Stimulated activated CD4-positive, alpha-beta T cell treated with anti-CD3 and anti-CD28 coated beads, Interleukin-4, amount 100 ng/mL, for 1 hour (primary cell): ENCODE measurements at places on chromosomes 5 and 9.

DNA sequence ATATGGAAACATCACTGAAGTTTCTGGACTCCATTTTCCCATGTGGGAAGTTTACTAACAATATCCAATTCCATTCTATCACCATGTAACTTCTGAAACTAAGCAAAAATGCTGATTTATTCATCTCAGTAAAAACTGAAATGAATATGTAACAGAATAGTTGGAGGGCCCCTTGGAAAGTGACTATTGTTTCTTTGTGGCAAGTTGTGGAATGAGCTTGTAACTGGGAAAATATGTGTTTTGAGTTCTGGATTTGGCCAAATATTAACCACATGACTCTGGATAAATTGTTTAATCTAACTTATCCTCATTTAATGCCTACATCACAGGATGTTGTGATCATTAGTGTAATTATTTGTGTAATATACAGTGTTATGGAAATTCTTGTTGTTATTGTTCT lies 619.3 kb downstream of the TLE4 start:
- DNase-seq = no peak

GRCh38 chr5:27392716-27393115 lies 354.3 kb upstream of the CDH9 start:
- DNase-seq = no peak

DNA sequence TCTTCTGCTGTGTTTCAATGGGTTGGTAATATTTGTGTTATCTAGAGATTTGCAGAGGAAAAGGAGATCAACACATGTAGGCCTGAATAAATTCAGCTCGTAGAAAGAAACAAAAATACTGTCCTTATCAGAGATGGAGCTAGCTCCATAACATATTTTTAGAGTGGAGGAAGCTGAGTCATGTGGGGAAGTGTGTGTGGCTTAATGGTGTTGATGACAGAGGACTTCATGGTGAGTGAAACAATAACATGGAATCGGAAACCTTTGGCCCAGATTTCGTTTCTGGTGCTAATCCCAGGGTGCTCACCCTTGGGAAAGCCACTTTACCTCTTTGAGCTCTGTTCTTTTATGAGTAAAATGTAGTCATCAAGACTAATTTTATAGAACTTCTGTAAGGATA lies 825.0 kb downstream of the TLR4 start:
- DNase-seq = no peak

DNA sequence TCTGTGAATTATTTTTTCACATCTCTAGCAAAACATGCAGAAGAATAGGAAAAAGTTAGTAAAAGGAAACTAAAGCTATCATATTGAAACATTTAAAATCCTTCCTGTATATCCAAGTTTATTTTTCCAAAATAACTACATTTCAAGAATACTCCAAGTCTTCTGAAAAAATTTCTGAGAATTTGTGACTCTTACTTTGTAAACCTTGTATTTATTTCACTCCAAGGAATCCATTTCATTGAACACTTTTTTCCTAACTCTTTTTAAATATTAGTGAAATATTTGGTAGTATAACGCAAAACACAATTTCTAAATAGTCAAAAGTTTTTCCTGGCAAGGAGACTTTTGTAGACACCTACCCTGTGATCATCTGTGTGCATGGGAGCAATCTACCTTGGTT lies 19.3 kb downstream of the ECM2 start:
- no peak for DNase-seq

DNA sequence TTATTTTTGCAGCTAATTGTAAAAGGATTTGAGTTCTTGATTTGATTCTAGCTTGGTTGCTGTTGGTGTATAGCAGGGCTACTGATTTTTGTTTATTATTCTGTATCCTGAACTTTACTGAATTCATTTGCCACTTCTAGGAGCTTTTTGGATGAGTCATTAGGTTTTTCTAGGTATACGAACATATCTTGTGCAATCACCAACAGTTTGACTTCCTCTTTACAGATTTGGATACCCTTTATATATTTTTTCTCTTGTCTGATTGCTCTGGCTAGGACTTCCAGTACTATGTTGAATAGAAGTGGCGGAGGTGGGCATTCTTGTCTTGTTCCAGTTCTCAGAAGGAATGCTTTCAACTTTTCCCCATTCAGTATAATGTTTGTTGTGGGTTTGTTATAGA lies 210.8 kb downstream of the FGF10 start:
- DNase-seq = no peak

DNA sequence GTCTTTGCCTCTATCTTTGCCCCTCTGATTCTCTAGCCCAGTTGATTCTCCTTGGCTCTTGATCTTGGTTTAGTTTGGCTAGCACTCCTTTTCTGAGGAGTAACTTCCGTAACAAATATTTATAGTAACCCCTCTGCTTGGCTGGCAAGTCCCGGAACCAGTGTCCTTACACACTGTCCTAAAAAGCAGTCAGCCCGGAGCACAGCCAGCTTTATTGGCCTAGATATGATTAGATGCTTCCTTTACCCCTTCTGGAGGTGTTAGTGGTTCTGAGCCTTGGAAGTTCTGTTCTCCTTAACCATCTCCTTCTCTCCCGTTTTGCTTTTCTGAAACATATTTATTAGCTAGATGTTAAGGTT lies 17.0 kb upstream of the MSMP start:
- DNase-seq = no peak

- no peak for DNase-seq
These were observed 17.9 kb downstream of the PRLR start for GRCh38 chr5:35212122-35212982.

DNA sequence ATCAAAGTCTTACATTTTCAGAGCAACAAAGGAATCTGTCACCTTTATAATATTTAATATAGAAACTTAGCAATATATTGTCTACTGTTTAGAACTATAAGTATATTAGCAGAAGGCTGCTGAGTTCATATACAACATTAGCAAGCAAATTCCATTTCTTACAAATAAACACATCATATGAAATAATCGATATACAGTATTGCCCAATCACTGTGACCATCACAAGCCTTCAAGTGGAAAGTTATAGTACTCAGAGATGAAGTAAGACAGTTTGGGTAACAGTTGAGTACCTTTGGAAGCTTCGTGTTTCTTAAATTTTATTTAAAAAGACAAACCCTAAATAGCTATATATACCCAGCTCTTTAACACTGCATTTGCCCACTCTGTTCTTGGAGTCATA lies 135.2 kb upstream of the IRX1 start:
- no peak for DNase-seq

- DNase-seq = no peak
These were observed 232.8 kb upstream of the ZNF608 start for GRCh38 chr5:124979251-124979650.

GRCh38 chr5:155929112-155929511 lies 397.9 kb upstream of the SGCD start:
- no peak for DNase-seq

- no peak for DNase-seq
These were observed 5.4 kb upstream of the CCDC187 start for GRCh38 chr9:136309101-136309801.

- no peak for DNase-seq
These were observed 68.4 kb downstream of the PBX3 start for GRCh38 chr9:125815568-125815967.

DNA sequence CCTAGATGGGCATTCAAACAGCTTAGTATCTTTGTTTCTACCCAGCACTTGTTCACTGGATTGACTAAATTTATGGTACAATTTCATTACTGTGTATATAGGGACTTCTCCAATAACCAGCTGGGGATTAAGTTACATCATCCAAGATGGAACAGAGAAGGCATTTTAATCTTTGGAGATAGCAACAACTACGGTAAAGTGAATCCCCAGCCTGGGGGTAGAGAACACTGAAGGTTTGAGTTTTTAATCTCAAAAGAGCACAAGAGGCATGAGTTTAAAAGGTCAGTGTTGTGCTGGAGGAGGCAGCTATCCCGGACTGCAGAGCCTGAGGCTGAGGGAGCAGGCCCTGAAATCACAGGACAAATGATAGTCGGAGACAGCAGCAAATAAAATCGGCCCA lies 28.6 kb downstream of the DDX31 start:
- no peak for DNase-seq

DNA sequence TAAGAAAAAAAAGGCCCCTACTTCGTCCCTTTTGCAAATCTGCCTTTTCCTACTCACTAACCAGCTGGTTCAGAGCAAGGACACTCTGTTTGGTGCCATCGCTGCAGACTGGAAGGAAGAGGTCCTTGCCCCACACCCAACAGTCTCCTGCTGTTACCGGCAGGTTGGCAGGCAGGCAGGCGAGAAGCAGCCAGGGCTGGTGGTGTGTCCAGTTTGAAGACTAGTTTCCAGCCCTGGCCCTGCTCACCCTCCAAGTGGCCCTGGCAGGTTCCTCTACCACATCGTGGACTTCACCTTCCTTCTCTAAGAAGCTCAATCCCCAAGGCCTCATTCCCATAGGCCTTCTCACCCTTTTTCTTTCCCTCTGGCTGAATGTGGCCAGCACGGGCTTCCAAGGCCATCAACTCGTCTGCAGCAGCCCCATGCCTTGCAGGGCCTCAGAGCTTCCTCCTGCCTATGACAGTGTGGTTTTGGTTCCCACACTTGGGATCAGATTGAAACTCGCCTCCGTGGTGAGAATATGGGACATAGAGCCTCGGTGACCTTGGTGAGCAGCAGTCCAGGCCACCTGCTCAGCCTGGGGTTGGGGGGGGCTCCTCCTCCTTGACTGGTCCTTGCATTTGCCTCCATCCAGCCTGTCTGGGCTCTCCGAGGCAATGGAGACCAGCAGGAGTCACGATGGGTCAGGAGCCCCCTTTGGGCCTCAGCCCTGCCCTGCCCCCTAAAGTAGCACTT lies 22.9 kb downstream of the TGFBI start:
- DNase-seq = no peak

- DNase-seq = no peak
These were observed 176.7 kb upstream of the TBC1D2 start for GRCh38 chr9:98432134-98432533.

GRCh38 chr5:80761966-80762365 lies 107.2 kb upstream of the DHFR start:
- no peak for DNase-seq

DNA sequence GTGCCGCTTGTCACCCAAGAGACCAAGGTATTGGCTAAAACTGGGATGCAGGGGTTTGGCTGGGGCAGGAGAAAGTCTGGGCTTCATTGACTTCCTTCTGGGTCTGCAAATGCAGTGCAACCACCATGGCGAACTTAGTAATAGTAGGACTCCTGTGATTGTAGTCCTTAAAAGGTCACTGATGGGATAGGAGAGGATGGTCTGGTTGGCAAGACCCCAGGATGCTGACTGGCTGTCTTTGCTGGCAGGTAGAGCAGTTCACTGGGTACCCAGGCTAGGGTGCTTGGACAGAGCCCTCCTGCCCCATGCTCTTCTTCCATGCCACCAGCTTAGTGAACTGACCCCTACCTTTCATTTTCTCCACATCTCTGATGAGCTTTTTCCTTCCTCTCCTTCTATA lies 37.2 kb downstream of the ANGPTL2 start:
- DNase-seq = no peak

GRCh38 chr9:78746010-78746409 lies 449.1 kb downstream of the PSAT1 start:
- DNase-seq = no peak

DNA sequence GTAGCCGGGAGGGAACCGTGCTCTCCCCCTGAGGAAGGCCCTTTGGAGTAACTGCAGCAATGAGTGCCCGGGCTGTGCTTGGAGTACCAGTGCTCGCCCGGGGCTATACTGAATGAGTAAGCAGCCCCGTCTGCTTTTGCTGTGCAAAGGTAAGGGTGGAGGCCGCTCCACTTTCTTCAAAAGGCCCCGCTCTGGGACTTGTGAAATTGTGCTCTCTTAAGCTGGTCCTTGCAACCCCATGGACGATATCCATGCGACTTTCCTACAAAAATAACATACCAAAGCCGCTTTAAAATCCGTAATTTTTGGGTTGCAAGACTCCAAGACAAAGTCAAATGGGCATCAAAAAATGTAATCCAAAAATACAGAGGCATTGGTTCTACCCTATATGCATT lies 578 bp upstream of the TNFAIP8 start:
- DNase-seq = peak; percentile 56

DNA sequence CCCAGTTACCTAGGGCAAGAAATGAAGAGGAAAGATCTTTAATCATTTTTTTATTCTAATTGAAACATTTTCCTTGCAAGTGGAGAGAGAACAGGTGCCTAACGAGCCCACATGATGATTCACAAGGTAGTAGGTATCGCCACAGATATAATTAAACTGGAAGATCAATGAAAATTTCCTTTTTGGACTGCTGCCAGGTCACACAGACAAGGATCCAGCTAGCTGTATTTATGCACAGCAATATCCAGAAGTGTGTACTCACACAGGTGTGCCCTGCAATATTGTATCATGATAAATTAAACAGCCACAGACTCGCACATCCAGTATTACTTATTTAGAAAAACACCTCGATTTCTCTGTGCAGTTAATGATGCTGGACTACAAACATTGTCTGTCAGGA lies 294.0 kb upstream of the SMARCA2 start:
- no peak for DNase-seq

GRCh38 chr5:129609710-129610109 lies 138.2 kb upstream of the MINAR2 start:
- no peak for DNase-seq

DNA sequence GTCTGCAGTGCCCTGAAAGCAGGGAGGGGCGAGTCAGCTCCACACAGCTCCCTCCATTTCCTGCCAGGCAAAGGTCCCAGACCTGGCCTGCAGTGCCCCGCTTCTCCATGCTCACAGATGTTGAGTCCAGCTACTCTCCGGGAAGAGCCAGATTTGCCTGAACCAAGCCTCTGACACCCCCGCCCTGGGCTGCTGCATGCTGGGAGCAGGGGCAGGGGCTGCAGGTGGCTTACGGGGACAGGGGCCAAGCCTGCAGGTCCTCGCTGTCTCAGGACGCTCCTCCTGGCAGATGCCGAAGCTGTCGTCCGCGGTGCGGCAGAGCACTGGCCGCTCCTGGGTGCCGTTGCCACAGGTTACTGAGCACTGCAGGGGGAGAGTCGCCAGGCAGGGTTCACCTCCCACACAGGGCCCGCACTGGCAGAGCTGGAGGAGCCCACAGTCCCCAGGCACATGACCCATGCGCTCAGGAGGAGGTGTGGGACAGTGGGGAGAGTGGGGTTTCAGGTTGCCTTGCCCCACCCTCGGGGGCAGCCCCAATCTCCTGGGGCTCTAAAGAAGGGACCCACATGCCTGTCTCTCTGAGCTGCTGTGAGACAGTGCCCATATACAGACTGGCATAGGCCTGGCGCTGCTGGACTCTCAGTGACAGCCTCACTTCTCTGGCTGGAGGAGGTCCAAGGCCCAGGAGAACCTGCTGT lies 62.4 kb downstream of the ZNF354C start:
- DNase-seq = no peak
